ENCODE measurements at places on chromosomes 13 and 19. TPM values are rescaled to one million over a fixed set of nuclear protein-coding genes. Genes with fewer than 3 reads are reported as not detected.

Gene C19orf47
- 16.1 TPM for total RNA-seq

Gene CD79A
- 5.6 TPM for total RNA-seq

Gene SLC6A16
- total RNA-seq, result 11.5 TPM

Gene SMIM24
- total RNA-seq, result not detected

Gene CYP2S1
- total RNA-seq, result 1.6 TPM

Gene WDR88
- total RNA-seq, result not detected

Gene ZNF534
- total RNA-seq, result not detected

Gene RHPN2
- 0.35 TPM for total RNA-seq

Gene KLK5
- total RNA-seq, result not detected

Gene KLF1
- total RNA-seq, result not detected

Gene GYS1
- total RNA-seq, result 31.6 TPM

Gene TNNT1
- not detected for total RNA-seq

Gene LYPD3
- 2.4 TPM for total RNA-seq

Gene COG3
- 58.1 TPM for total RNA-seq

Gene TMEM255B
- 3.0 TPM for total RNA-seq

Gene MATK
- total RNA-seq, result 317 TPM

Gene AP2S1
- 45.0 TPM for total RNA-seq

Gene PLPPR3
- total RNA-seq, result not detected

Gene VSTM2B
- not detected for total RNA-seq

Gene COX7A1
- not detected for total RNA-seq

Gene TSHZ3
- total RNA-seq, result 6.2 TPM

Gene MCF2L
- 3.0 TPM for total RNA-seq

Gene MBD3L3
- not detected for total RNA-seq

Gene DNAJC3
- total RNA-seq, result 38.1 TPM

Gene CEACAM5
- not detected for total RNA-seq

Gene SULT2A1
- not detected for total RNA-seq

Gene METTL21C
- not detected for total RNA-seq

Gene RTBDN
- not detected for total RNA-seq

Gene MRI1
- total RNA-seq, result 26.7 TPM

Measured in natural killer cell (primary cell).